ENCODE measurements at places on chromosomes 2 and 18.

DNA sequence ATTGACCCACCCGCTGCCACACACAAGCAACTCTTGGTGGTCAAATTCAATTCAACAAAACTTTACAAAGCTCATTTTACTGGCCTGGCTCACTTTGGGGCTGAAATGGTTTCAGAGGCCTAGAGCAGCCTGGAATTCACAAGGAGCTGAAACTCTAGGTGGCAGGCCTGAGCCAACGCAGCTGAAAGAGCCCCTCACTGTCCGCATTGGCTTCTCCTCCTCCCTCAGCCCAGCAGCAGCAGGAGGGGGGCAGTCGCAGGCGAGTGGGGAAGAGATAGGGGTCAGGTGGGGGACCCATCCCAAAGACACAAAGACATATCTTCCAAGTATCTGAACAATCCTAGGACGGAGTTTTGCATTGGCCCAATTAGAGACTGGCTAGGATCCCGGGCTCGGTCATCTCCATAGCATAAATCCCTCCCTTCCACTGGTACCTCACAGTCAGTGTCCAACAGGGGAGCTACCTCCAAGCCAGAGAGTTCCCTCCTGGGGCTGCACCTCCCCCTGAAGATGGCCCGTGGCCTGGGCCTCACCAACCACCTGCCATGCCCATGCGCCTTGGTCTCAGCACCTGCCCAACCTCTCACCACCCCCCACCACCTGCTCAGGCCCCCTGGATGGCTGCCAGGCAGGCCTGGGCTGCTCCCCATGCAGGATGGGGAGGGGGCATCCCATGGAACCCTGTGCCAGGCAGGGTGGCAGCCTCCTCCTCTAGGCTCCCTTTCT lies 113.4 kb downstream of the ZBTB7C start:
- DNase-seq = no peak

DNA sequence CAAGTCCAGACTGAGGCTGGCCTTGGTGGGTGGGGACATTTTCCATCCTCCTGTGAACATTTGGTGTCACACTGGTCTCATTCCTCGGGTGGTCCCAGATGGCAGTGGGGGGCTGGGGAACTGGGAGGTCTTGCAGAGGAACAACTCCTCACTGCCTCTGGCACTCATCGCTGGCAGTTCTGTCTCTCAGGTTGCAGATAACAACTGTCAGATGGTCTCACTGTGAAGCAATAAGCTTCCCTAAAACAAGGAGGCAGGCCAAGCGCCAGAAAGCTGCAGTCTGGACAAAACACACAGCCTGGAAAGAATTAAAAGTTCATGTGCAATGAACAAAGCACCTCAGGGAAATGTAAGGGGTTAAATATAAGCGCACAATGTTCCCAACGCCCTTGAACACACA lies 78.1 kb downstream of the IRS1 start:
- no peak for DNase-seq

GRCh38 chr2:187593697-187594096 lies 39.5 kb upstream of the TFPI start:
- no peak for DNase-seq

DNA sequence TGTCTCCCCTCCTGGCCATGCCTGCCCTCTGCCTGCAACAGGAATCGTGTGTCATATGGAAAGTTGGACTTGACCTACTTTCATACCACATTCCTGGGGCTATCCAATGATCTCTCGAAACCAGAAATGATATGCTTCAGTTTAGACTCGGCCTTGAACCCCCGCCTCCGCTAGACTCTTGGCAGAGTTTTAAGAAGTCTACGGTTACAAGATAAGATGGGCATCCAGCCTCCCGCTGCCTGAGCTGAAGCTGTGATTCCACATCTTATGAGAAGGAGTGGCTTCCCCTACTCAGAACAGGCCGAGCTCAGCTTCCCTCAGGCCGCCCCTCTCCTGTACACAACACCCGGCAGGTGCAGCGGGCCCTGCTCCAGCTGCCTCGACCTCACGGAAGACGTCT lies 73.9 kb downstream of the MTCL1 start:
- DNase-seq = no peak

DNA sequence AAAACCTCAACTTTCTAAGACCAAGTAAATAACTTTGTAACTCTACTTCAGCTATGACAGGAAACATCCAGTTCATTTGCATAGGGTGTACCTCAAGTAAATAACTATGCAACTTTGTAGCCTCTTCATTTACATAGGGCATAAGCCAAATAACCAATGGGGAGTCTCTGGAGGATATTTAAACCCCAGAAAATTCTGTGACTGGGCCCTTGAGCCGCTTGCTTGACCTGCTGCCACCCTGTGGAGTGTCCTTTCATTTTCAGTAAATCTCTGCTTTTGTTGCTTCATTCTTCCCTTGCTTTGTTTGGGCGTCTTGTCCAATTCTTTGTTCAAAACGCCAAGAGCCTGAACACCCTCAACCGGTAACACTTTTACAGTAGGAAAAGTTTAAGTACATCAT lies 1112.7 kb upstream of the NRXN1 start:
- DNase-seq = no peak

- no peak for DNase-seq
These were observed 43.3 kb downstream of the WDFY1 start for GRCh38 chr2:223901854-223902253.

GRCh38 chr18:79465392-79465991 lies 69.8 kb downstream of the NFATC1 start:
- DNase-seq = no peak

- no peak for DNase-seq
These were observed 12.1 kb downstream of the ACTR3 start for GRCh38 chr2:113901943-113902342.

- DNase-seq = no peak
These were observed 2.8 kb downstream of the FOSL2 start for GRCh38 chr2:28395334-28396061.

DNA sequence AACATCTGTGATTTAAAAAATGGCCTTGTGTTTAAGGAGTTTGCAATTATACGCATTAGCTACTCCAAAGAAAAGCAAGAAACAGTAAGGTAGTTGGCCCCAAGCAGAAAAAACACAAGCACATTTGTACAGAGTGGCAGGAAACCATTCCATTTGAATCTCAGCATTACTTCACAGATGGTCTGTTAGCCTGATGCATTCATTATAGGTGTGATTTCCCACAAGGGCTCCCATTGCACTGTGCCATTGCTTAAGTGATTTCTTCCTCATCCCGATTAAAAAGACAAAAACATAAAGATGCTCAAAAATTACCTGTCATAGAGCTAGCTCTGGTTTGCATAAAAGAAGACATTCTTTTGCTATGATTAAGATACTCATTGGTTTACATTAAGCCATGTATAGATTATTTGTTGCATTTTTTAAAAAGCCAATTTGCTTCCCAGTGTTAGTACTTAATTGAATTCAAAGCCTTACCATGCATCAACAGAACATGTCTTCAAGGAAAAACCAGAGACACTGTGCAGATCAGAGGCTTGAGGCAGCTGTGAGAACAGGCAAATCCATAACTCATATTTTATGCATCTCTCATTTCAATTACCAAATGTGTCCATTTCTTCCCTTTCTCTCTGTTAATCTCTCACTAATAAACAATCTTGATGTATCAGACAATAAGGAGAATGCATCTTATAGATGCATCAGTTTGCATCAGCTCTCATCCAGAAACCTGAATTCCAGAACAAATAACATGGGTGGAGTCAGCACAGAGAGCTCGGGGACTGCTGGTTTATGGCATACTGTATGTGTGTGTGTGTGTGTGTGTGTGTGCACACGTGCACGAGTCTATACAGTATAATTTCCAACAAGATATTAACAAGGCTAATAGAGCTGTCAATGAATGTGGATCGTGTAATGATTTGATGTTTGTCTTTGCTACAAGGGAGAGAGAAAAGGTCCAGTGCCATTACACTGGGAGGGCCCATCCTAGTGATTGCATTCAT lies 558.6 kb upstream of the HS6ST1 start:
- DNase-seq = no peak

DNA sequence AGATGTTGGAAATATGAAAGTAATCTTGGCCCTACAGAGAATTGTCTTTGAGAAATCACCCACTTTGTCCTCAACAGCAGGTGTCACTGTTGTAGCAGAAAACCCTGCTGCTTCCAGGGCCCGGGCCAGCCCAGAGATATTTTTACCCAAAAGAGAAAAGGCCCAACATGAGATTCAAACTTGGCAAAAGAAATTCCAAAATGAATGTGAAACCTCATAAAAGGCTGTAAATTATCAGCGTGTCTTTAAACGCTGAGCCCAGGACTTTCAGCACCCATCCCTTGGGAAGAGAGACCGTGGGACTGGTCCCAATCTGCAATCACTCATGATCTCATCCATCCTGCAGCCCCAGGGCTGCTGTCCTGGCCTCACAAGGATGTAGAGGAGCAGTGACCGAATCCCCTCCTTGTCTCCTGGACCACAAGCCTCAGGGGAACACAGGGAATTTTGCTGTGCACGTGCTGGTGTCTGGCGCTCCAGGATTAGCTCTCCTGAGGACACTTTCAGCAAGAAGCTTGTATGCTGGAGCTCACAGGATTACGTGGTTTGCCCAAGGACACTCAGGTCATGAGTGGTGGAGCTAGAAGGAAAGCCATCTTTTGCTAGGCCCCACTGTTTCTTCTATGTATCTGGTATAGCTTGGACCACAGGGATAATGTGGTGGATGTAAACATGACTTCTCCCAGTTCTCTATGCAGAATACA lies 202.1 kb downstream of the RNF144A start:
- peak; percentile 26 for DNase-seq

- DNase-seq = no peak
These were observed 42.9 kb downstream of the EIPR1 start for GRCh38 chr2:3334392-3335345.

GRCh38 chr2:16407358-16407757 lies 258.3 kb downstream of the CYRIA start:
- DNase-seq = no peak

DNA sequence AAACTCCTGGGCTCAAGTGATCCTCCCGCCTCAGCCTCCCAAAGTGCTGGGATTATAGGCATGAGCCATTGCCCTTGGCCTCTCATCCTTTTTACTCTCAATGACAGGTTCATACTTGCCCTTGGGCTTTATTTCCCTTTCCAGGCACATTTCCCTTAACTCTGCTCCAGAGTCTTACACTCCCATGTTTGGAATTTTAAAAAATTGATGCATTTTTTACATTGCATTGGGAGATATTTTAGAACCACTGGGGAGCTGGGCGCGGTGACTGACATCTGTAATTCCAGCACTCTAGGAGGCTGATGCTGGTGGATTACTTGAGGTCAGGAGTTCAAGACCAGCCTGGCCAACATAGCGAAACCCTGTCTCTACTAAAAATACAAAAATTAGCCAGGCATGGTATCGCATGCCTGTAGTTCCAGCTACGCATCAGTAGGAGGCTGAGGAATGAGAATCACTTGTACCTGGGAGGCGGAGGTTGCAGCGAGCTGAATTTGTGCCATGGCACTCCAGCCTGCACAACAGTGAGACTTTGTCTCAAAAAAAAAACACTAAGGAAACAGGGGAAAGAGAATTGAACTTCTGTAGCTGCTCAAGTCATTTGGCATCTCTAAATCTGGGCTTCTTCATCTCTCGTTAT lies 18.2 kb downstream of the TGIF1 start:
- DNase-seq = no peak

DNA sequence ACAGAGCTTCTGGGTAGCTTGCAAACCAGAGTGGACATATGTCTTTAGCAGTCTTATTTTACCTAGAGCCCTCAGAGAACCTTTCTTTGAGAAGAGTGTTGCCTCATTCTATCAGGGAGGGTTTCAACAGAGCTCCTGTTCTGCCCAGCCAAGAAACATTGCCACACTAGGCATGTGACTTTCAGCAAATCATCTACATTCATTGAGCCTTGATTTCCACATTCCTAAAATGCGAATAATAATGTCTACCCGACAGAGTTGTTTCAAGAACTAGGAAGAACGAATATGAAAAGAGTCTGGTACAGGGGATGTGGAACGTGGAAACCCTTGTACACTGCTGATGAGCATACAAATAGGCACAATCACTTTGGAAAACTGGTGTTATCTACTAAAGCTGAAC lies 7.8 kb upstream of the PRKAG3 start:
- no peak for DNase-seq

DNA sequence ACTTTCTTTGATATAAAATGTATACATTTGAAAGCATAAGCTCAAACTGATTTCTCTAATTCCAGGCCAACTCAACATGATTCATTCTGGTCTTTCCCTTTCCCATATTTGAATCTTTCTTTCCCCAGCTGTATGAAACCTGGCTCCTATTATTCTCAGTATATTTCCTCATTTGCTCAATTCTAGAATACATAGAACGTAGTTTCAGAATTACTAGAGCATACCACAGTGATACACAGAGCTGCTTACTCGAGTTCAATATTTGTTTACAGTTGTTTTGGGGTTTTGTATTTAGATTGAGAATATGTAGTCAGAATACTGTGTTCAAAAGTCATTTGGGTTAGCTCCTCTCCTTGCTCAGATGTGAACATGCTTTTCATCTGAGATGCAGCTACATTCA lies 43.0 kb downstream of the TNFRSF11A start:
- DNase-seq = no peak

- no peak for DNase-seq
These were observed 532.7 kb upstream of the POU3F3 start for GRCh38 chr2:104321116-104321795.

GRCh38 chr2:16126517-16127275 lies 186.3 kb downstream of the MYCN start:
- DNase-seq = no peak

DNA sequence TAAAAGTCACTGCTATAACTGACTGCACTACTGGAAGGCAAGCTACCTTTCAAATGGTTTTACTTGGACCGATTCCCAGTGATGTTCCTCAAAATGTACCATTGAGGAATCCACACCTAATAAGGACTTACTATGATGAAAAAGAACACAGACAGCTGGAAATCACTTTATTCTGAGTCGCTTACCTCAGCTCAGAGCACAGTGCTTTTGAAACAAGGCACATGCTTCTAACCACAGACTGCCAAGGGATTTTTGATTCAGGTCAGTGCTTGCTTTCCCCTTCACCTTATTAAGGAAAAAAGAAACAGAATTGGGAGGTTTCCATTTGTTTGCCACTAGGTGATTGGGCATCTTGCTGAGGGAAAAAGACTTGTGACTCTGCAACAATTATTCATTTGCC lies 707.5 kb upstream of the FSHR start:
- DNase-seq = no peak

DNA sequence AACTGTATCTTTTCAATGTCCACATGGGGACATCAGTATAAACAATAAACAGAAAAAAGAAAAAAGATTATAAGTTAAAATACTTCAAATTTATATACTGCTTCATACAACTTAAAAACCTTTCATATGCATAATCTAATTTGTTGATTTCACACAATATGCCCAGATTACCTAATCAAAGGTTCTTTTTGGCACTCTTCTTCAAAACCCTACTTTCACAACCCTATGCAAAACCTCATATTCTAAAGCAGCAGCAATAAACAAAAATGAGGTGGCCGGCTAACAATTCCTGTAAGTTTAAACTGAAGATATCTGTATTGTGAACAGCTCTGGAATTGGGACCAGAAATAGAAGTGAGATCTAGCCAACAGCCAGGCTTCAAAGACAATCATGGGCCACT lies 28.6 kb downstream of the STK17B start:
- DNase-seq = no peak

- no peak for DNase-seq
These were observed 56.1 kb upstream of the KIDINS220 start for GRCh38 chr2:8893474-8893873.

Data from activated CD4-positive, alpha-beta T cell treated with anti-CD3 and anti-CD28 coated beads, Interleukin-2, amount 50 U/mL, for 48 hours (primary cell).